ENCODE measurements at places on chromosomes 7 and 10. TPM values are rescaled to one million over a fixed set of nuclear protein-coding genes. Genes with fewer than 3 reads are reported as not detected.

DNA sequence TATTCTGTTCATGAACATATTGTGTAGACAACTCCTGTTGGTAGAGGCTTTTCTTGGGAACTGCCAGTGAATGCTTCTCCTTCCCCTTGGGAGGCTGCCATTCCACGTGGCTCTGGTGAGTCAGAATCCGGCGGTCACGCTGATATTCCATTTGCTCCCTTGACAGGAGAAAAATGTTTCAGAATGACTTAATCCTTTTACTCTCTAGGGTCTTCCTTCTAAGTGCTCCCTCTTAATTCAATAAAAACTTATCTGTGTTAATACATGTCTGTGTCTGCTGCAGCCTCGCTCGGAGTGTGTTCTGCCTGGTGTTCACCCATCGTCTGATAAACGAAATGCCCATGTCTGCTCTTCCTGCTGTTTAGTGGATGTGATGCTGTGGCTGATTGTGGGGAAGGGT lies 278.6 kb downstream of the ARHGAP12 start:
- DNase-seq, result no peak

DNA sequence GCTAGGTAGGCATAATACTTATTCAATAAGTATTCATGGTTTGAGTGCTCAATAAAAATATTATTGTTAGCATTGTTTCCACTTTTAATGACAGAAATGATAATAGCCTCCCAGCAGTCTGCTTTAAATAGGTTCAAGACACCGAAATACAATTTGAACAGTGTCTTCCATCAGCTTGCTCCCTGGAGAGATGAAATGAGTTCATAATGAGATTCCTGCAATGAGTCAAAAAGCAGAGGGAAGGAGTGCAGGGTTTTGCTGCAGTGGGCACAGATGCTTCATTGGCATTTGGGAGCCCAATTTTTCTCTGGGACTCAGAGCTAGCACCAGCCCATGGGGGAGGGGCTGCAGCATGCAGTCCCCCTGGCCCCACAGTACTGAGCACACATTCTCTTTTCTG lies 32.6 kb upstream of the CHCHD3 start:
- DNase-seq, result no peak

DNA sequence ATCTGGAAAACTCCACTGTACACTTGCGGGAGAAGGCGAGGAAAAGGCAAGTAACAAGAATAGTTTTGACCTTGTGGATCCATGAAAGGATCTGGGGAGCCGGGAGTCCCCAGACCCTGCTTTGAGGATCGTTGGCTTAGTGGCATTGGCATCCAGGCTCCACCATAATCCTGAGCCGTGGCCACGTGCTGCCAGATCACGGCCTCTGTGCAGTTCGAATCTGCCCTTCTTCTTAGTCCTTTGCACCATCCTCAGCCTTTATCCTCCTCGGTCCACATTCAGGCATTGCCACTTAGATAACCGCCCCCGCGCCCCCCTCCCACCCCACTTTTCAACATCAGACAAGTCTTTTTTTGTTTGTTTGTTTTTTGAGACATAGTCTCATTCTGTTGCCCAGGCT lies 201.4 kb downstream of the CUX1 start:
- no peak for DNase-seq

DEPP1 gene
- total RNA-seq, result 81.5 TPM

All from right lobe of liver (tissue), 6 donors.